ENCODE measurements at places on chromosomes 2 and 18.

DNA sequence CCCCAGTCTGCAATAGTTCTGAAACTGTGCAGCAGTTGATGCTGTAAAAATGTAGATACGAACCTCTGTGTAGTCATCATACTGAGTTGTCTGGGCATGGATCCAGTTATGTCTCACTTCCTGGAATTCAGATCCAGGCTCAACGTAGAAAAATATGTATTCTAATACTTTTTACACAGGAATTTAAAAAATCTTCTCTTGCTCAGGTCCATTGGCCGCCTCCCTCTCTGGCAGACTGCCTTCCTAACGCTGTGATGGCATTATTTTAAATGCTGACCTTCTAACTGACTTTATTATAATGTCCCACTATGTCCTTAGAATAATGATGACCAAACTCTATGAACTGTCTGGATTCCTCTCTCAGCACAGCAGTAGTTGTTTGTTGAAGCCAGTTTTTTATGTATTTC lies 119.6 kb downstream of the FEZ2 start:
- DNase-seq = no peak

DNA sequence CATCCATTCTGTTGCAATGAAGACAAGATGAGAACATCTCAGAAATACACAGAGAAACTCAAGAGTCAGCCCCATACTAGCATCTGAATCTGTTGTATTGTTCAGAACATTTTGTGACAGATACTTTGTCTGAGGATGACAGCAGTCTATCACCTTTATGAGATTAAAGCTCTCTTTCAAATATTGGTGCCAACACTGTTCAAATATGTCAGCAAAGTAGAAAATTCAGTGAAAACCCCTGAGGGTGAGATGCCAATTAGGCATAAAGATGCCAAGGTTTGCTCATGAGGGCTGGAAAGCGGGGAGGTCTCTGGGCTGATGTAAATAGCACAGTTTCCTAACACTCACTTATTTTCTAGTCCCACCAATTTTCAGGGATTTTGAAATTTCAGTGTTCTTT lies 1054.2 kb upstream of the CRIM1 start:
- DNase-seq = no peak

DNA sequence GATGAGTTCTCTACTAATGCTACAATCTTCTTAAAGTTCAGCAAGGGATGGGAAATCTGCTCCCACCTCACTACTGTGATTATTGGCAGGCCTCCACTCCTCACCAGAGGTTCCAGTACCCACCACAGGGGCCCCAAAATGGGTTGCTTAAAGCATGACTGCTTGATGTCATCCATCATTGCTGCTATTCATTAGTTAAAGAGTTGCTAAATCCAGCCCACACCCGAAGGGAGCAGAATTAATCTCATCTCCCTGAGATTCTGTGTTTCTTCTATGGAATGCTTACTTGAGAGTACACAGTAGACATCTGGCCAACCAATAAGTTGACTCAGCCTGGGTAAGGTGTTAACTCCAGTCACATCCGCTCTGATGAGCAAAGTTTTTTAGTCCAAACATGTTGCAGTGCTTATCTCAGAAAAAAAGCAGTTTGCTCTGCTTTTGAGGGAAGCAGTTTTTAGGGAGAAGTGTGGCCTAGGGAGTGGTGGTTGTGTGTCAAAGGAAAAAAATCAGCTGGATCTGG lies 690.2 kb upstream of the POU3F3 start:
- no peak for DNase-seq

DNA sequence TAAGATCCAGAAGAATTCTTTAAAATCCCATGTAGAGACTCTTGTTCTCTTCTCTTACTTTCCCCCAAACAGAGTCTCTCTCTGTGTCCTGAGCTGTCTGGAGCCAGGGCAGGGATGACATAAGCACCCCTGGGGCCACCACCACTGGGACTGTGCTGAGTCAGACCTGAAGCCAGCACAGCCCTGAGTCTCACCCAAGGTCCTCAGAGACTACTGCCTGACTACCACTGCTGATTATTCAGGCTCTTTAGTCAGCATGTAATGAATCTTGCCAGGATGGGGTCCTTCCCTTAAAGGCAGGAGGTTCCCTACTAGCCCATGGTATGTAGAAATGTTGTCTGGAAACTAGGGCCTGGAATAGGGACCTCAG lies 34.9 kb upstream of the DYNC1I2 start:
- DNase-seq = no peak

DNA sequence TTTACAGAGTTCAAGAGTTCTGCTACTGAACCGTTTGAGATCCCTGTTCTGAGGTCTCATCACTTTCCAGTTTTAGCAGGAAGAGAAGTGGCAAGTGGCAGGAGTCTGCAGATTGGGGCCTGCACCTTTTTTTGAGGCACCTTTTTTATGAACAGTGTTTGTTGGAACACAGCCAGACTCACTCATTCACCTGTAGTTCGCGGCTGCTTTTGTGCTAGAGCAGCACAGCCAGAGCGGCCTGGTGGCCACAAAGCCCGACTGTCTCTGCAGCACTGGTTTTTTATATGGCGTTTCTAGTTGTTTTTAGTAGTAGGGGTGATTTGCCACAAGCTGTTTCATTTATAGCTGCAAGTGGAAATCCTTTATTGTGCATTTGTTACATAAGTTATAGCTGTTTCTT lies 8.6 kb downstream of the ACP1 start:
- no peak for DNase-seq

- DNase-seq = no peak
Measured at GRCh38 chr2:68646303-68646702, 2.9 kb downstream of the PROKR1 start.

- no peak for DNase-seq
Measured at GRCh38 chr2:205461169-205461568, 221.1 kb upstream of the NRP2 start.

DNA sequence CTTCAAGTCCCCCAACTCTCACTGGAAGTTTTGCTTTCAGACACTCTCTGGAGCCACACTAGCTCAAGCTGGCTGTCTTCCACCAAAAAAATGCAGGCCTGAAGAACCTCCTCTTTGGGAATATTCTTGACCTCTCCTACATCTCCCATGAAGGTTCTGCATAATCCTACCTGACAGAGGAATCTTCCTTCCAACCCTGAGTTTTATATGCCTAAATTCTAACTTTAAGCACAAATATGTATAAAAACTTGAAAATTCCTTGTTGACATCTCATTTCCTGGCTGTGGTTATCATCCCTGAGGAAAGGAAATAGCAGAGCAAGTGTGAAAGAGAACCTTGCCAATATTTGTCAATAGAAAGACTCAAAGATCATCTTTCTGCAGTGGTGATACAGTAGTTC lies 249.0 kb downstream of the LPIN1 start:
- no peak for DNase-seq

GRCh38 chr2:121634354-121635307 lies 14.6 kb downstream of the CLASP1 start:
- no peak for DNase-seq

DNA sequence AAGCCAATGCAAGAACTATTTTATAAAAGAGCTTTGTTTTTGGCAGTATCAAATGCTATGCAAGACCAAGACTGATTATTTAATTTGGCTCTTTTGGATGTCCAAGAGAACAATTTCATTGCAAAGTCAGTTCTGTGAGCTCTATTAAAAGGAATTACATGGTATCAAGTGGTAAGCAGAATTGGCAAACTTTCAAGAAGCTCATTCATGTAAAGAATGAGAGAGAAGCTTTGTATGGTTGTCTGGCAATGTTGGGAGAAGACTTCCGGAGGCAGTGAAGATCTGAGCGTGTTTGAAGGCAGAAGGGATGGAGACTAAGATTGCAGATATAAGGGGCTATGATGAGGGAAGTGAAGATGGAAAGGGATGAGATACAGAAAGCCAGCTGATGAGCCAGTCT lies 49.6 kb downstream of the CPS1 start:
- no peak for DNase-seq

GRCh38 chr2:177394594-177394973 lies 2.0 kb downstream of the AGPS start:
- DNase-seq = no peak

- DNase-seq = no peak
Measured at GRCh38 chr2:236257575-236257974, 6.6 kb downstream of the ASB18 start.

- DNase-seq = no peak
Measured at GRCh38 chr2:38060236-38061018, 15.5 kb downstream of the CYP1B1 start.

DNA sequence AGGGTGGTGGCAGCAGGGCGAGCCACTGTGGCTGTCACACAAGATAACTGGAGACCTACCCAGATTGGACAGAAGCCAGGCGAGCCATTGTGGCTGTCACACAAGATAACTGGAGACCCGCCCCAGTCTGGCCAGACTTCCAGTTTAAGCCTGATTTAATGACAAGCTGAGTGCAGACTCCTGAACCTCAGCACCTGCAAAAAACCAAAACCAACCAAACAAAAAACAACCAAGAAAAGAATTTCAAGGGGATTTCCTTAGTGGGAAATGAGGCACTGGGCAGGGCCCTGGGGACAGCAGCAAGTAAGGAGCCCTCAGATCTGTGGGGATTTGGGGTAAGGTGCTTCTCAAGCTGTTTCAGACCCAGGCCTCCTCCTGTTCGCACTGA lies 95.2 kb upstream of the BOD1L2 start:
- DNase-seq = no peak

GRCh38 chr18:5197032-5197434 lies at the start of gene AKAIN1:
Gene AKAIN1, minus strand, starts transcription at chr18:5197257. Its CDS starts 204 bp downstream, at chr18:5197053.
- DNase-seq = no peak

GRCh38 chr2:38591152-38591551 lies 11.6 kb downstream of the HNRNPLL start:
- DNase-seq = no peak

GRCh38 chr2:213544940-213545339 lies 260.7 kb downstream of the SPAG16 start:
- no peak for DNase-seq

GRCh38 chr2:219684721-219685689 lies 57.6 kb downstream of the SLC4A3 start:
- DNase-seq = no peak

- no peak for DNase-seq
Measured at GRCh38 chr2:242053921-242054320, 184.4 kb downstream of the RTP5 start.

GRCh38 chr18:61690418-61691138 lies 202.2 kb downstream of the RNF152 start:
- DNase-seq = no peak

- DNase-seq = no peak
Measured at GRCh38 chr2:66550826-66551225, 115.9 kb downstream of the MEIS1 start.

DNA sequence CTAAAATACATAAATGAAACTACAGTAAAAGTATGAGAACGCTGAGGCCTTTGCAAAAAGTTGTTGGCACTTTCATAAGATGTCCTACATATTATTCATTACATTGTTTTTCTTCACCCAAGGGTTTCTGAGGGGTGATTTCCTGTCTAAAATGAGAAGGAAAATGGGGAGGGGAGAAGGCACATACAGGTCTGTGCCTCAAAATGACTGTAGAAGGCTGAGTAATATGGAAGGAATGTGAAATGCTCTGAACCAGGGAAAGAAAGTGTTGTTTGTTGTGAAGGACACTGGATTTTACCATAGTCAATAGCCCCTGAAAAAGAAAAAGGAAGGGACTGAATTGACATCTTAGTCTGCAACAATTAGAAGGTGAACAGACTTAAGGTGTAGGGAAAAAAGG lies 99.5 kb upstream of the RNF152 start:
- peak; percentile 65 for DNase-seq

DNA sequence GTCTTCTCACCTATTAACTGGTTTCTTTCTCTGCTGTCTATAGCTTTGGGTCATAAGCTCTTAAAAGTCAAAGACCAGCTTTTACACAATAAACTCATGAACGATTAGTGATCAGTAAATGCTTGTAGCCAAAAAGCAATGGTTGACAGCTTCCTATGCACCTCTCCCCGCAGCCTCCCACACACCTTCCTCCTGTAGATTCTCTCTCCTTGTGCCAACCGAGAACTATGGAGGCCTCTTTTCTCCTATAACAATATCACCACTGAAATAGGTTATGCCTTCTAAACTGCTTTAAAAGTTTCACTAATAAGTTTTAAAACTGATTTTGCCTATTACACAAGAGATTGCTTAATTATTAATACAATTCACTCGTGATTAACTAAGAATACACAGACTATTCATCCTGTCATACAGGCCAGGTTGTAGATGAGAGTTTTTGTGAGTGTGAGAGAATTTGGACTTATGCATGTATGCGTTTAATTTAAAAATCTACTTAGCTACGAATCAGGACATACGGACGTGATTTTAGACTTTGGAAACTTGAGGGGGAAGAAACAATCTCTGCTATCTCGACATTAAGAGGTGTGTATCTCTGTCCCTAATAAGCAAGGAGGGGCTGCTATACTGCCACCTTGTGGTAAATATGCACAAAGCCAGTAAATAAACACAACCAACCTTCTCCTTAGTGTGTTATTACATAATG lies 229.1 kb upstream of the RBBP8 start:
- DNase-seq = no peak

- DNase-seq = no peak
Measured at GRCh38 chr2:190378880-190379237, 29.3 kb upstream of the MFSD6 start.

DNA sequence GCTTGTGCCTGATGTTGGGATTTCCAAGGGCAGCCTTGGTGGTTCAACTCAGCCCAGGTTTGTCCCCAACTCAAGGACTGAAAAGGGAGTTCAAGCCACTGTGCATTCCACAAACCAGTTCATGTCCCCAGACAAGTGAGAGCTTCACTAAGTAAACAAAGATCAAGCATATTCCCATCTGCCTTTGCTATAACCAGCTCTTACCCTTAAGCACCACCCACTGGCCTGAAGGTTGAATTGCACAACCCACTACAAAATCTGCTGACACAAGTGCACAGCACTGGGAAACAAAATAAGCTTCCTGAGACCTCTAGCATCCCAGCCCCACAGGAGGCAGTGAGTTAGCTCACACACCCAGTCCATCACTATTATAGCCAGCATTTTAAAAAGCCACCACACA lies 516.7 kb downstream of the NR4A2 start:
- DNase-seq = no peak

DNA sequence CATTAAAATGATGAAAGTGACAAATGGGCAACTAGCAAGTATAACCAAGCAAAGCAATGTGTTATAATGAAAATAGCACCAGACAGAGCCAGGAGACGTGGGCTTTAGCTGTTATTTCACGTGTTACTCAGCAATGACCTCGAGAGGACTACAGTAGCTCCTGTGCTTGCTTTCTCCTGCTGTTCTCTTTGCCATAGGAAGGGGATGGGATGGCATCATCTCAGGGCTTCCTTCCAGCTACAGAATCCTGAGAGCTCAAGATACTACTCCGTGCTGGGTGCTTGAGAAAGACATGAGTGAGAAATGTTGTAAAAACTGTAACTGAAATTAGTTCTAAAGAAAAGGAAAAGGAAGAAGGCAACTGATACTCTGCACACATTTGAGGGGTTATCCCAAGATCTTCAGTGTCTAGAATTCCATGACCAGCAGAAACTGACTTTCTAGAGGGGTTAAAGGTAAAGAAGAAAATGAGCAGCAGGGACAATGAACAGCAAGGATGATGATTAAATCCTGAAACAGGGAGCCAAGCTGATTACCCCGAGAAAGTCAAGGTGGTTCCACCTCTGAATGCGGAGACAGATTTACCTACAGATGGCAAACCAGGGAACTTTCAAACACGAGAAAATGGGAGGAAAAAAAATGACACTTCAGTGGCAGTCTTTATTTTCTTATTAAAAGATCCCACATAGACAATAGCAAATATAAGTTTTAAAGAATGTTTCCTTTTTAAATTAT lies 33.4 kb downstream of the GAREM1 start:
- DNase-seq = no peak
